ENCODE measurements at places on chromosomes 16 and 17. TPM values are rescaled to one million over a fixed set of nuclear protein-coding genes. Genes with fewer than 3 reads are reported as not detected.

The C16orf92 gene
- total RNA-seq = not detected

The MYH1 gene
- not detected for total RNA-seq

The KRT35 gene
- not detected for total RNA-seq

The EFNB3 gene
- total RNA-seq = 0.13 TPM

The DPEP1 gene
- total RNA-seq = not detected

The SNX11 gene
- total RNA-seq = 19.4 TPM

The PMP22 gene
- 37.7 TPM for total RNA-seq

The STH gene
- not detected for total RNA-seq

The HOXB13 gene
- total RNA-seq = not detected

The CDR2L gene
- total RNA-seq = 36.9 TPM

The FNDC8 gene
- total RNA-seq = not detected

The MT1M gene
- not detected for total RNA-seq

The GRB7 gene
- total RNA-seq = 0.15 TPM

The ARHGAP23 gene
- 223 TPM for total RNA-seq

The TLCD2 gene
- total RNA-seq = 3.2 TPM

The SLC6A4 gene
- total RNA-seq = not detected

The UNKL gene
- 17.7 TPM for total RNA-seq

The GAS7 gene
- 6.7 TPM for total RNA-seq

The MYH8 gene
- not detected for total RNA-seq

The PPP1R1B gene
- total RNA-seq = not detected

The CDH1 gene
- 2.8 TPM for total RNA-seq

The NPIPB2 gene
- total RNA-seq = 4.9 TPM

The CLEC10A gene
- total RNA-seq = not detected

The C17orf50 gene
- not detected for total RNA-seq

Data from HFFc6 (cell line).